Kidney glomerular epithelial cell (primary cell): ENCODE measurements at places on chromosomes 12 and 14.
A peak's percentile ranks its signal among the peaks of the same experiment; 100 is the strongest.

- no peak for DNase-seq
Observed at GRCh38 chr12:109137055-109137454, 20.7 kb downstream of the ACACB start.

GRCh38 chr12:6380141-6381121 is 3.5 kb upstream of the LTBR start:
- no peak for DNase-seq

- no peak for DNase-seq
Observed at GRCh38 chr14:24542346-24542936, 33.6 kb downstream of the CTSG start.

GRCh38 chr12:2673966-2674810 is 120.6 kb upstream of the FKBP4 start:
- DNase-seq, result no peak

- DNase-seq, result no peak
Observed at GRCh38 chr12:43935581-43935980, 99.7 kb downstream of the TMEM117 start.

DNA sequence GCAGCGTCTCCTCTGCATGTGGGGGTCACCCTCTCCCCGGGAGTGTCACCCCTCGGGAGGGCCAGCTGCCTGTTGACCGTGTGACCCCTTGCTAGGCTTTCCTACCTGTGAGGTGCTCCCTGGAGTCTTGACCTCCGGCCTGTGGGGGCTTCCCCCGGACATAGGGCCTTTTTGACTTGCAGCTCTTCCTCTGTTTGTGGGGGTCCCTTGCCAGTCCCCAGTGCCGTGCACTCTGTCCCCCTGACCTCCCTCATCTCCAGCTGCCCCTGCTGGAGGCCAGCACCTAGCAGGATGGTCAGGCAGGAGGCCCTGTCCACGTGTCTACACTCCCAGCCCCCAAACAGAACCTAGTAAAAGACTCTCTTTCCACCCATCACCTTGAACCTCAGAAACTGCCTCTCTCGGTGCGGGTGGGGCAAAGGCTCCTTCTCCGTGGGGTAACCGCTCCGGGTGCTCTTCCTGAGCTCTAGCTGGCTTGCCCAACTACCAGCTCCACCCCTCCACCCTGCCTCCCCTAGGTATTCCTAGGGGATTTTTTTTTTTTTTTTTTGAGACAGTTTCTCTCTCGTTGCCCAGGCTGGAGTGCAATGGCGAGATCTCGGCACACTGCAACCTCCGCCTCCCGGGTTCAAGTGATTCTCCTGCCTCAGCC is 810 bp downstream of the AACS start:
- DNase-seq, result no peak

GRCh38 chr12:69484428-69484827 is 14.2 kb downstream of the FRS2 start:
- no peak for DNase-seq

GRCh38 chr14:90969531-90970166 is 90.8 kb downstream of the RPS6KA5 start:
- peak; percentile 6 for DNase-seq

GRCh38 chr12:82841487-82841904 is 154.8 kb downstream of the TMTC2 start:
- no peak for DNase-seq

- DNase-seq, result no peak
Observed at GRCh38 chr12:125149160-125150108, 84.2 kb downstream of the AACS start.

GRCh38 chr12:104130760-104131159 is 7.2 kb downstream of the NFYB start:
- no peak for DNase-seq

- DNase-seq, result no peak
Observed at GRCh38 chr12:108090107-108090899, 38.8 kb upstream of the WSCD2 start.

DNA sequence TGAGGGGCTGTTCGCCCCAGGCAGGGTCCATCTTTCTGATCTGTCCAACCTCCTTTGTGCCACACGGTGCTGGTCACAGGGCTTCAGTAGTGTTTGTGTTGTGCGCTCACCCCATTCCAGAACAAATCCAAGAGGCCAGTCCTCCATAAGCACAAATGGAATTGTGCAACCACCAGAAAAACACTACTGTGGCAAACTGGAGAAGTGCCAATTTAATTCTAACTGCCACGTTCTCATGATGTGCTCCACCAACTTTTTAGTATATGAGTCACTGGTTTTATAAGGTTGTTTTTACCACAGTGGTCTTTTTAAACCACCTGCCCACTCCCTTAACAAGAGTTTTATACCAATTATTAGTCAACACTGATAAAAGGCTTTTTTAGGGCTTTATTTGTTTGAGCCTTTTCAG is 380.2 kb downstream of the NAV3 start:
- DNase-seq, result peak; percentile 82

DNA sequence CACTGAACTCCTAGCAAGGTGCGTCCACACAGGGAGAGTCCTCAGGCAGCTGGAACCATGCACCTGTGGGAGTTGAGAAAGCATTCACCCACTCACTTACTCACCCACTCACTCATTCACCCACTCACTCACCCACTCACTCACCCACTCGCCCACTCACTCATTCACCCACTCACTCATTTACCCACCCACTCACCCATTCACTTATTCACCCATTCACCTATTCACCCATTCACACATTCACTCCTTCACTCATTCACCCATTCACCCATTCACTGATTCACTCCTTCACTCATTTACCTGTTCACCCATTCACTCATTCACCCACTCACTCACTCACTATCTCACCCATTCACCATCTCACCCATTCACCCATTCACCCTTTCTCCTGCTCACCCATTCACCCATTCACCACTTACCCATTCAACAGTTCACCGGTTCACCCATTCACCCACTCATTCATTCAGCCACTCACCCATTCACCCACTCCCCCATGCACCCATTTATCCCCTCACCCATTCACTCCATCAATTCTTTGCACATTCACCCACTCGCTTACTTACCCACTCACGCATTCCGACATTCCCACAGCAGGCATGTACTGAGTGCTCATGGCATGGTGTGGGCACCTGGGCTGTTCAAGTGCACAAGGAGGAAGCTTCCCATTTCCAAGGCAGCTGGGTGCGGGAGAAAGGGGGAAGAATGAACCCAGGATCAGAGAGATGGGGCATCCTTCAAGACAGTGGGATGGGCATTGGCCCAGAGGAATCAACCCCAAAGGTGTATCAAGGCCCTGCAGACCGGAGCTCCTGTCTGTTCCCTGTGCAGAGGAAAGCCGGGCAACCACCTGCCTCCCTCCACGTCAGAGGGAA is 135.2 kb upstream of the C14orf180 start:
- no peak for DNase-seq

- DNase-seq, result no peak
Observed at GRCh38 chr14:73170686-73171085, 34.4 kb downstream of the PSEN1 start.

DNA sequence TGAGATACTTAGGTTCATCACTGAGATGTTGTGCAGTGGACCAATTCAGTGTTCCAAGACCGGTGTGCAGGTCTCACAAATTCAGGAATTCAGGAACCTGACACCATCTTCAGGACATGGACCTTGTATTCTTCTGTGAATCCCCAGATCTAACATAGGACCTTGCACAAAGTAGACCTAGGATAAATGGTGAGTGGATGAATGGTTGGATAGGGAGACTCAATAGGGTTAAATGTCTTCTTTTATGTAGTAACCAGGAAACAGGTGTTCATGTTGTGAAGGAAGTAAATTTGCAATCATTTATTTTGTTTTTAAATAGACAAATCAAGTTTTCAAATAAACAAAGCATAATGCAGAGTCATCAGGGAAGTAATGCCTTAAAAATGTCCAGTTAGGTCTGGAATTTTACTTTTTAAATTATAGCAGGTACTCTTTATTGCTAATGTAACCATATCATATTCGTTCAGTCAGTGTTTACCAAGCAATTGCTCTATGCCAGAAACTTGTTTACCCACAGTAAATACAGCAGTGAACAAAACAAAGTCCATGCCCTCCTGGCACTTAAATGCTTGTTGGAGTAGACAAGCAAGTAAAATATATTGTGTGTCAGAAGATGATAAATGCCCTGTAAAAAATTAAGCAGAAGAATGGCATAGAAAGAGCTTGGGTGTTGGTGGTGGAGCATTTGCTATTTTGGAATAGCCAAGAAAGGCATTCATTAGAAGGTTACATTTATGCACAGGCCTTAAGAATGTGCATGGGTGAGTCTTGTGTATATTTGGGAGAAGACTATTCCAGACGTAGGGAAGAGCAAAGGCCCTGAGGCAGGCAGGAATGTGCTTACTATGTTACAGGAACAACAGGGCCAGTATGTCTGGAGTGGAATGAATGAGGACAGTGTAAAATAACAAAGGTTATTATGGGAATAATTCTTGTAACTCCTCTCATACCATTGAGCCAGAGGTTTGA is 26.3 kb downstream of the RXYLT1 start:
- DNase-seq, result no peak

- no peak for DNase-seq
Observed at GRCh38 chr12:125983784-125984500, 918.7 kb downstream of the AACS start.

GRCh38 chr12:77062846-77063461 is 2.4 kb downstream of the E2F7 start:
- DNase-seq, result no peak

GRCh38 chr14:103508521-103509329 is 13.9 kb downstream of the CKB start:
- DNase-seq, result no peak

- DNase-seq, result no peak
Observed at GRCh38 chr12:32400866-32401265, 1.5 kb downstream of the FGD4 start.

- no peak for DNase-seq
Observed at GRCh38 chr14:90126260-90126659, 64.5 kb downstream of the KCNK13 start.

- DNase-seq, result no peak
Observed at GRCh38 chr12:79690142-79690637, 574 bp downstream of the PAWR start.

DNA sequence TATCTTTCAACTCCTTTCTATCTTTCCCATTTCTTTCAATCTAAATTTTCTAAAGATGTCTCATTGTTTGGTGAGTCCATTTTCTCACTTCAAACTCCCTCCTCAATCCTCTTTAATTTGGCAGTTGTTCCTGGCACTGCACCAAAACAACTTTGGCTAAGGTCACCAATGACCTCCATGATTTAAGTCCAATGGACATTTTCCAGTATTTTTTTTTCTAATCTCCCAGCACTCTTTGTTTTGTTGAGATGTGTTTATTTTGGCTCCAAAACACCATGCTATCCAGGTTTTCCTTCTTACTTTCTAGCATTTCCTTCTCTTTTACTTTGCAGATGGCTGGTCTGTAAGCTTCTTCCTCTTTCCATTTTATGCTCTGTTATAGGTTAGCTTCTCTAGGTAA is 42.5 kb upstream of the OTOGL start:
- DNase-seq, result no peak

DNA sequence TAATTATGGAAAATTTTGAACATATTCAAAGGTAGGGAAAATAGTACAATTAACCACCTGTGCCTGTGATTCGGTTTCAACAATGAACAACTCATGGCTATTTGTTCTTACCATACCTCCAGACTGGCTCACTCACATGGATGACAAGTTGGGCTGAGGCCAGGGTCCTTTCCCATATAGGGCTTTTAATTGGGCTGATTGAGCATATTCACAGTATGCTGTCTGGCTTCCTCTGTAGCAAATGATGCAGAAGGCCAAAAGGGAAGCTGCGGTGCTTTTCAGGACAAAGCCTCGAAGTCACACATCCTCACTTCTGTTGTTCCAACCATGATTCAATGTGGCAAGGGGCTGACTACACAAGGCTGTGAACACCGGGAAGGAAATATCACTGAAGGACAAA is 297.5 kb upstream of the SLC16A7 start:
- DNase-seq, result no peak

DNA sequence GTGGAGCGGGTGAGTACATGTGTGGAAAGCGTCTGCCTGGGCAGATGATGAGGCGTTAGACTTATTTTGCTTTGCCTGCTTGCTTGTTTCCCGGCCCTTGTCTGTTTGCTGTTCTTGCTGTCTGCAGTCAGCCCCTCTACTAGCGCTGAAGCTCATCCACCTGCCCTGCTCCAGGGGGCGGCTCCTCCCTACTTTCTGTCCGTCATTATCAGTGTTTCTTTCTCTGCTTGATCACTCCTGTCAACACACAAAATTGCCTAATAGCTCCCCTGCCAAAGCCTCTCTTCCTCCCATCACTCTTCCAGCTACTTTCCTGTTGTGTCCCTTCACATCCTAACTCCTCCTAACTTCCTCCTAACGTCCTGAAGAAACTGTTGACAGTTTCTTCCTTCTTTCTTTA is 34.9 kb upstream of the GALNT8 start:
- no peak for DNase-seq

- DNase-seq, result peak; percentile 41
Observed at GRCh38 chr14:76924371-76925096, 98.3 kb downstream of the LRRC74A start.

- no peak for DNase-seq
Observed at GRCh38 chr14:93331728-93332396, 974 bp downstream of the BTBD7 start.
